Activated naive CD4-positive, alpha-beta T cell treated with anti-CD3 and anti-CD28 coated beads, Interleukin-2, amount 10 ng/mL, durations not matched to agents 5 hours and 36 hours (primary cell): ENCODE measurements at places on chromosomes 13 and 19. TPM values are rescaled to one million over a fixed set of nuclear protein-coding genes. Genes with fewer than 3 reads are reported as not detected.

Gene LYPD5
- total RNA-seq = 1.6 TPM

Gene PCDH9
- 0.05 TPM for total RNA-seq

Gene TMEM145
- total RNA-seq = not detected

Gene MZT1
- total RNA-seq = 13.7 TPM

Gene FBN3
- not detected for total RNA-seq

Gene ZNF442
- 0.60 TPM for total RNA-seq

Gene TEX29
- not detected for total RNA-seq

Gene ZNF728
- not detected for total RNA-seq

Gene PRKD2
- total RNA-seq = 178 TPM

Gene SELENOV
- total RNA-seq = not detected

Gene ZNF534
- total RNA-seq = not detected

Gene FPR2
- not detected for total RNA-seq

Gene CYP4F12
- not detected for total RNA-seq

Gene ELSPBP1
- not detected for total RNA-seq

Gene IRGC
- not detected for total RNA-seq

Gene SYMPK
- total RNA-seq = 83.3 TPM

Gene CBARP
- total RNA-seq = 0.10 TPM

Gene ZNF805
- total RNA-seq = 10.4 TPM

Gene POLR2I
- 48.4 TPM for total RNA-seq

Gene TLE2
- 1.9 TPM for total RNA-seq

Gene PSPC1
- total RNA-seq = 59.1 TPM

Gene CGB8
- total RNA-seq = not detected

Gene CEACAM6
- not detected for total RNA-seq

Gene ZIC2
- total RNA-seq = 0.20 TPM

Gene CGB7
- total RNA-seq = not detected

Gene F2RL3
- total RNA-seq = 0.22 TPM

Gene CD70
- 6.8 TPM for total RNA-seq

Gene FBXO46
- total RNA-seq = 40.3 TPM

Gene RBM26
- 55.6 TPM for total RNA-seq

Gene ZNF611
- total RNA-seq = 35.0 TPM

Gene ENOX1
- 0.19 TPM for total RNA-seq

Gene CLEC17A
- not detected for total RNA-seq

Gene CD37
- 318 TPM for total RNA-seq

Gene PRRG2
- total RNA-seq = 2.2 TPM

Gene FGF21
- total RNA-seq = not detected

Gene CSNK1G2
- 125 TPM for total RNA-seq

Gene FEM1A
- 11.4 TPM for total RNA-seq

Gene DOCK9
- total RNA-seq = 121 TPM

Gene RFPL4A
- not detected for total RNA-seq

Gene NRTN
- total RNA-seq = not detected

Gene GRWD1
- 29.9 TPM for total RNA-seq

Gene ATP4A
- total RNA-seq = not detected

Gene RASA3
- 125 TPM for total RNA-seq

Gene SPTBN4
- total RNA-seq = 0.10 TPM

Gene ZNF441
- 7.4 TPM for total RNA-seq

Gene SERP2
- not detected for total RNA-seq

Gene KCNRG
- 0.36 TPM for total RNA-seq

Gene ZNF681
- 4.2 TPM for total RNA-seq

Gene NLRP4
- total RNA-seq = not detected

Gene CEACAM18
- total RNA-seq = not detected

Gene ZNF320
- total RNA-seq = 5.6 TPM

Gene POU2F2
- 24.7 TPM for total RNA-seq

Gene NALCN
- total RNA-seq = not detected

Gene CBLC
- total RNA-seq = not detected

Gene MAST1
- total RNA-seq = 0.53 TPM

Gene GIPR
- total RNA-seq = 4.8 TPM
